Right renal cortex interstitium (tissue), 3 donors: ENCODE measurements at places on chromosomes 7 and 10.

GRCh38 chr7:89714131-89714530 is 440.1 kb upstream of the STEAP1 start:
- DNase-seq: no peak

DNA sequence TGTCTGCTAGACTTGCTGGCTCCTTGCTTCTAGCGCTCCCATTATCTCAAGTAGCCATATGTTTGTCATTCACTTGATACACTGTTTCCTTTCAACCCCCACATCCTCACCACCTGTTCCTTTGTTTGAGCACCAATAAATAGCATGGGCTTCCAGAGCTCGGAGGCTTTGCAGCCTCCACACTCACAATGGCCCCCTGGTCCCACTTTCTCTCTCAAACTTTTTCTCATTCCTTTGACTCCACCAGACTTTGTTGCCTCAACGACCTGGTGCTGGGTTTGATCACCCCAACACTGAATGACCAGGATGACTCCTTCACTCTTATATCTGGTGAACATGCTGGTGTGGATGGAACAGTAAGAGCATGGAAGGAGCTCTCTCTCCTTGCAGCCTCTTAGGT is 114.5 kb upstream of the TRIM24 start:
- DNase-seq: no peak

DNA sequence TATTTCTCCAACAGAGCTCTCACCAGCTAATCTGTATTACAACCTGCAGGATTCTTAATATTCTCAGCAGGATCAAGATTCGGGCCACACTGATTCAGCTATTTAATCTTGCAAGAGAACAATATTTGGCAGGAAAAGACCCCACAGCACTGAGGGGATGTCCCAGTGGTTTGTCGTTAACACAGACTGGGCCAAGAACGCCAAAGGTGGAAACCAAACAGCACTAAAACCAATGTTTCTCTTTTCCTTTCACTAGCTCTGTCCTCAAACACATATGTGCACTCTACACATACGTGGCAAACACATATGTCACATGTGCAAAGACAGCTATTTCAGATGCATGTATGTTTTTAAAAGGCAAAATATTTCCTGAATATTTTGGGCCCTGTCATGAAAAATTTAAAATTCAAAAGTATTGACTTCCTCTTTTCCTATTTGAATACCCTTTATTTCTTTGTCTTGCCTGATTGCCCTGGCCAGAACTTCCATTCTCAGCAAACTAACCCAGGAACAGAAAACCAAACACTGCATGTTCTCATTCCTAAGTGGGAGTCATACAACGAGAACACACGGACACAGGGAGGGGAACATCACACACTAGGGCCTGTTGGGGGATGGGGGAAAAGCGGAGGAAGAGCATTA is 51.7 kb upstream of the NEBL start:
- DNase-seq: no peak

DNA sequence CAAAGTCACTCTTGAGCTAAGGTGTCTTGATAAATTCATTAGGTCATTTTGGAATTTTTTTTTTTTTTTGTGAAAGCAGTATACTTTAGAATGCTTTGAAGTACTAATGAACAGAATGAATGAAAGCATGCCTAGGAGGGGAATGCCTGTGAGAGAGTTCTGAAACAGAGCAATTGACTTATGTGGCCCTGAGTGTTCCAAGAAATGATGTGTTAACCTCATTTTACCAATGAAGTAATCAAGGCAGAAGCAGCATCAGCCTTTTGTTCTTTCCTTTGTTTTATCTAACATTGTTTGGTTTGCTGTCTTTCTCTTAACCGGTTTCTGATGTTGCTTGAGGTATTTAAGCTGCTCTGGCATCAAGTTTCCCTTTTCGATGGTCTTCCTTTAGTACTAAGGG is 154.6 kb upstream of the HGF start:
- no peak for DNase-seq

GRCh38 chr7:78379148-78379547 is 580.6 kb downstream of the PHTF2 start:
- no peak for DNase-seq

DNA sequence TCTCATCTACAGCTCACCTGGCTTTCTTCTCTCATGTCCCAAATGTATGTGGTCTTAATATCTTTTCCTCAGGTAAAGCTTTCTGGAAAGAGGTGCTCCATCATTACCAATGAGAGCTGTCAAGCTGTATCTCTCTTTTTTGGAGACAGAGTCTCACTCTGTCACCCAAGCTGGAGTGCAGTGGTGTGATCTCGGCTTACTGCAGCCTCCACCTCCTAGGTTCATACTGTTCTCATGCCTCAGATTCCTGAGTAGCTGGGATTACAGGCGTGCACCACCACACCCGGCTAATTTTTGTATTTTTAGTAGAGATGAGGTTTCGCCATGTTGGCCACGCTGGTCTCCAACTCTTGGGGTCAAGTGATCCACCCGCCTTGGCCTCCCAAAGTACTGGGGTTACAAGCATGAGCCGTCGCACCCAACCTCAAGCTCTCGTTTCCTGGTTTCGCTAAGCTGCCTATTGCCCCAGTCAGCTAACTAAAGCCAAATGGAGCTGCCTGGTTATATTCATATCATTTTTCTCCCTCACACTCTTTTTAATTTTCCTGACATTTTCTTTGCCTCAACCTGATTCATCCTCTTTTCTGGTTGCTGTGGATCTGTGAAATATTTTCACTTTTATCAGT is 60.5 kb downstream of the SUFU start:
- DNase-seq: no peak

- DNase-seq: no peak
Measured at GRCh38 chr10:6766131-6766801, 186.2 kb upstream of the PRKCQ start.

DNA sequence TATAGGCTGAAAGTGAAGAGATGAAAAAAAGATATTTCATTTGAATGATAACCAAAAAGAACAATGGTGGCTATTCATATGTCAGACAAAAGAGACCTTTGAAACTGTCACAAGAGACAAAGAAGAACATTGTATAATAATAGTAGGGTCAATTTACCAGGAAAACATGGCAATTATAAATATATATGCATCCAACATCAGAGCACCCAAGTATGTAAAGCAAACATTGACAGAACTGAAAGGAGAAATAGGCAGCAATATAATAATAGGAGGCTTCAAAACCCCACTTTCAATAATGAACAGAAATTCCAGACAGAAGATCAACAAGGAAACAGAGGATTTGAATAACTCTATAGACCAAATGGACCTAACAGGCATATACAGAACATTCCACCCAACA is 876.2 kb downstream of the GRID1 start:
- DNase-seq: no peak

DNA sequence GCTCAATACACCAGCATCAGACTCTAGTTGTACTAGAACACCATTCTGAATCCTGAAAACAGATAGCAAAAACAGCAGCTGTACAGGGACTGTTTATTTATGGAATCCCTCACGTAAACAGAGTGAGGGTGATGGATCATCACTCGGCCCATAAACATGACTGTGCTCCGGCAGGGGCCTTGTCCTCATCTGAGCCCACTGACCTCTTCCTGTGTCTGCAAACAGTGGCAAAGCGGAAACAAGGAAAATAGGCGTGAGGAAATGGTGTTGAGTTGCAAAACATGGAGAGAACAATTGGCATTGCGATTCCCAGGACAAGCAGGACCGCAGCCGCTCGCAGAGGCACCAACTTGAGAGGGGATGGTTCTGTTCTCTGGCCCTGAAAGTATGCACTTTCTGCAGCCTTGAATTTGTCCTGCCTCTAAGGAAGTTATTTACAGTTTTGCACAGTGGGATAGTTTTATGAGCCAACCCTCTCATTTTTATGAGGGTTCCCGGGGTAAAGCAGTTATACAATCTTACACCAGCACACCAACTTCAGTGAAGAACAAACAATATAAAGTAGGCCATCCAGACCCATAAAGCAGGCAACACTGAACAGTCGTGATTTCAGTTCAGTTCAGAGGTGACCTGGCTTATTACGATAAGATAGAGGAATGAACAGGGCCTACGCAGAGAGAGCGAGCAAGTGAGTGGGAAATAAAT is 248.0 kb upstream of the FZD8 start:
- DNase-seq: no peak

GRCh38 chr7:132518102-132518838 is 58.0 kb downstream of the PLXNA4 start:
- no peak for DNase-seq

DNA sequence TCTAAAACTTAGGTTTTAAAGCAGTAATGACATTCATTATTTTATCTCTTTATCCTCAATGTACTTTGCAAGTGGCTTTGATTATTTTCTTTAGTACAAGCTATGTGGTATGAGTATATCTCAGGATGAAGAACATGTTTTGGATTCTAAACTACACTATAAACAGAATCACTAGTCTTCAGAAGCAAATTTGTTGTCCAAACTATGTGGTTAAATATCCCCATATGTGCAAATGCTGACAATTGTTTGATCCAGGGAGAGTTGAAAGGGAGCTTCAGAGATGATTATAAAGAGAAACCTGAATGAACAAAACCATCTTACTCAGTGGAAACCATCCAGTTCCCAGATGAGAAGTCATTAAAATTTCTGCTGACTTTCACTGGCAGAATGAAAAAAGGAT is 179.3 kb downstream of the MDFIC start:
- no peak for DNase-seq

GRCh38 chr7:8442814-8443304 is 9.4 kb downstream of the NXPH1 start:
- DNase-seq: no peak

- no peak for DNase-seq
Measured at GRCh38 chr10:44958196-44958897, 1.3 kb upstream of the RASSF4 start.

GRCh38 chr7:23011222-23011924 is 2.6 kb downstream of the HYCC1 start:
- no peak for DNase-seq

DNA sequence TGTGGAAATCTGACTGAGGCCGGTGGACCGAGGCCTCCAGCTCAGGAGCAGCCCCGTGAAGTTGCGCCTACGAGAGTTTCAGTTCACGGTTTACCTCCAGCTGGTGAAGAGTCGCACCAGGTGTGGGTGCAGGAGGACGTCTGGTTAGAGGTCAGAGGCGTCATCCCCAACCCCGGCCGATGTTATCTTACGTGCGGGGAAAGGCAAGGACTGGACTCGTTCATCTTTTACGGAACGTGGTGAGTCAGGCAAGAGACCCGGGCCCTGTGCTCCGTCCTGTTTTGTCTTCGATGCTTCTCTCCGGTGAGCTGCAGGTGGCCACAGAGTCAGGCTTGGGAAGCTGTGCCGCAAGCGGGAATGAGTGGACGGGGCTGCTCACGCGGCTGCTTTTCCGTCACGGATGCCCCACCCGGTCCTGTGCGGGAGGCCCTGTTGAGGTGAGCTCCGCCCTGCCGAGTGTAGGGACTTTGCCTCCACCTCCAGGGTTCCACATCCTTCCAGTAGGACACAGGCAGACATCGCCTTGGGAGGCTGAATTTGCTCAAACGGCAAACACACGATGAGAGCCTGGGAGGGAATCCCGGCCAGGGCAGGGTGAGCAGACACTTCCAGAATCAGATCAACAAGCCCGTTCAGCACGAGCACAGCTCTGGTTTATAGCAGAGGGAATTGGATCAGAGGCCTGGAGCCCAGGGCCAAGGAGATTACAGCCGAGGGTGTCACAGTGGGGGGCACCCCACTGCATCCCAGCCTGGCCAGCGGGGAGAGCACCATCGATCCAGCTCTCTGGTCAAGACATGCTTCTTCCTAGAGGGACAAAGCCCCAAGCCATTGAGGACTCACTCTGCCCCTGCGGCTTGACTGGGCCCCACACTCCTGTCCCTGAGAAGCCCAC is 50.1 kb upstream of the INPP5A start:
- no peak for DNase-seq

- DNase-seq: no peak
Measured at GRCh38 chr7:85150624-85151023, 36.2 kb downstream of the SEMA3D start.

DNA sequence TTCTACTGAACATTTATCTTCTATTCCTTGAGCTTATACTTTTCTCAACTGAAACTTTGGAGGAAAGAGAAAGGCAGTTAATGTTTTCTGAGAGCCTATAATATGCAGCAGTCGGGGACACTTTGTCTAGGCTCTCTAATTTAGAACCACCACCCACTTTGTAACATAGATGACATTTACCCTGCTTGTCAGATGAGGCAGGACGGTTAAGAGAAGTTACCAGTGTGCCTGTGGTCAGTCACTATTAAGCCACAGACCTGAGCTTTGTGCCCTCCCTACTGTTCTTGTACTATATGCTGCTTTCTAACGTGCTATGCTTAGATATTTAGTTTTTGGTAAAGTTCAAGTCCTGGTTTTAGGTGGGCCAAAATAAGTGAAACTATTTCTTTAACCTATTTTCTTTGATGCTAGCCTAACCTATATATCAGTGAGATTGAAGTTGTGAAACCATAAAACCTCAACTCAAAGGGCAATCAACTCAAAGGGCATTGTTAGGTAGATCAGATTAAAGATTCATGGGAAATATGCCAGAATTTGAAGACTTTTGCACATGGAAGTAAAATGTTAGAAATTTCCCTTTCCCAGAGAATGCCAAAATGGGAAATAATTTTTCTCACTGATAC is 156.5 kb upstream of the AGR3 start:
- no peak for DNase-seq

GRCh38 chr10:14491811-14492210 is 161.1 kb upstream of the FRMD4A start:
- DNase-seq: no peak

DNA sequence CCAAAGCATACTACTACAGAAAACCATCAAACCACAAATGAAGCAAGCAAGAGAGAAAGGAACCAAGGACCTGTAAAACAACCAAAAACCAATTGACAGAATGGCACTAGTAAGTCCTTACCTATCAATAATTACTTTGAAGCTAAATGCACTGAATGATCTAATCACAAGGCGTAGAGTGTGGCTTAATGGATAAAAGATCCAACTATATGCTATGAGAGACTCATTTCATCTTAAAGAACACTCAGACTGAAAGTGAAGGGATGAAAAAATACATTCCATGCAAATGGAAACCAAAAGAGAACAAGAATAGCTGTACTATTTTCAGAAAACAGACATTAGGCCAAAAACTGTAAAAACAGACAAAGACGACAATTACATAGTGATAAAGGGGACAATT is 70.7 kb downstream of the CRPPA start:
- DNase-seq: no peak

GRCh38 chr7:47460251-47460989 is 121.5 kb downstream of the TNS3 start:
- DNase-seq: no peak
